ENCODE measurements at places on chromosomes 7 and 10.

GRCh38 chr10:73478636-73479035, 17.2 kb downstream of the PPP3CB start:
- DNase-seq = no peak

DNA sequence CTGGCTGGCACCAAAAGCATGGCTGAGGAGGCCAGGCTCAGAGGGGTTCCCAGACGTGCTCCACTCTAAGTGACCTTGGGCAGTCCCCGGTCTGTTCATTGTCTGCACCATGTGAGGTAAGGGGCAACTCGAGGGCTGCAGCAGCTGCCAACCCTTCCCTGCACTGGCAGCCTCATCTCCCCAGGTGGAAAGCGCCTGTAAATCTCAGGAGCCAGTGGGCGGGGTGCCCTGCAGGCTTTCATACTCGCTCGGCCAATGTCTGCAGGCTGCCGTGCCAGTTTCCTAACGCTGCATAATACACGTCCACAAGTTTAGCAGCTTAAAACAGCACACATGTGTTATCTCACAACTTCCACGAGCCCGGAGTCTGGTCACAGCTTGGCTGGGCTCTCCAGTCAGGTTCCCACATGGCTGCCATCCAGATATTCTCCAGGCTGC, 12.6 kb upstream of the GDF10 start:
- DNase-seq = peak; percentile 35

GRCh38 chr10:122323941-122324675, 50.4 kb upstream of the PLEKHA1 start:
- no peak for DNase-seq

DNA sequence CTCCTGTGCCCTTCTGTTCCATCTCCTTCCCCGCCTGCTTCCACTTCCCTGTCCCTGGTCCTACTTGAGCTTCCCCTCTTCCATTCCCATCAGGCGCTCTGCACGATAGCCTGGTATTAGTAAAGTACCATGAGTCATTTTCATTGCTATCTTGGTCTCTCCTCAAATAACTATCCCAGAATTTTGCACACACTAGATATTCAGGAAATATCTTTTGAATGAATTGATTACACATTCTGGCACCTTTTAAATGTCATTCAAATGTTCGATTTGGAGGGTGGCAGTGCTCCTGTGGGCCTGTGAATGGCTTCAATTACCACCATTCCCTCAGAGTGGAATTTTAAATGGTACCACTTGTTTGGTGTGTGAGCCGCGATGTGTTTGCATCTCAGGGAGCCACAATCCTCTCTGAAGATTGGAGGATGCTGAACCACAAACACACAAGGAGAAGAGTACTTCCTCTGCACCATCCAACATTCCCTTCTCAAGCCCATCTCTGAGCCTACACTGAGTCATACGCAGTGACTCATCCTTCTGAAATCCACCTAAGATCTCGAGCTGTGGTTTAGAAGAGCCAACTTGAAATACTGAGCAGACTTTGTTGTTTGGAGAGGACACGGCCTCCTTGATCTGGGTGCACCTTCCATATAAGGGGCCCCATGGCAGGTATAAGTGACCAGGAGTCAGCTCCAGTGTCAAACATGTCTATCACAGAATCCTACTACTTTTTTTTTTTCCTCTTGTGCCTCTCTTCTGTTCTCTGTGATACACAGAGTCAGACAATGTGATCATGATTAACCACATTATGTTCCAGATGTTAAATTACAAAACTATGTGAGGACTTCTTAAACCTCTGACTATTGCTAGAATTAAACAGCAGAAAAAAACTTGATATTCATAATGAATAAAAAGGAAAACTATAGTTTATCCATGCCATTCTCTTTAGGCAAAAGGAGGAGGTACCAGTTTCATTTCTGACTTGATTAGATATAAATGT, 81.9 kb downstream of the BMPER start:
- DNase-seq = no peak

GRCh38 chr7:4722960-4723630, 41.0 kb downstream of the FOXK1 start:
- no peak for DNase-seq

GRCh38 chr7:157016024-157016351, 5.5 kb upstream of the MNX1 start:
- DNase-seq = no peak

GRCh38 chr10:51694086-51694768, 5.2 kb downstream of the CSTF2T start:
- no peak for DNase-seq

GRCh38 chr7:44735403-44736165, 13.1 kb upstream of the ZMIZ2 start:
- DNase-seq = no peak

GRCh38 chr7:90629297-90629918, 33.3 kb downstream of the CDK14 start:
- DNase-seq = no peak

DNA sequence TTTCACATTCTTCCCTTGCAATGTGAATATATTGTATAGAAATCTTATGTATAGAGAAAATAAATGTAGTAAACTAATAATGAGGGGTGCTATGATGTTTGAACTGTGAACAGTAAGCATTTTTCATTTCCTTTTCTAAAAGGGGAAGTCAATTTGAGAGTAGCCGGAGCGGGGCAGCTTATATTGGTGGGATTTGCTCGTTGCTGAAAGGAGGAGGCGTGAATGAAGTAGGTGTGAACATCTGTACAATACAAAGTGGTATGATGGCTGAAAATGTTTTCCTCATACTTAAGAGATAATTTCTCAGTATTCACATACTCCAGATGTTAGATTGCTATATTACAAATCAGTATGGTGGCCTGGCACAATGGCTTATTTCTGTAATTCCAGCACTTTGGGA, 87.1 kb downstream of the SRI start:
- DNase-seq = no peak

GRCh38 chr10:112761256-112761655, 188.8 kb upstream of the TCF7L2 start:
- DNase-seq = no peak

DNA sequence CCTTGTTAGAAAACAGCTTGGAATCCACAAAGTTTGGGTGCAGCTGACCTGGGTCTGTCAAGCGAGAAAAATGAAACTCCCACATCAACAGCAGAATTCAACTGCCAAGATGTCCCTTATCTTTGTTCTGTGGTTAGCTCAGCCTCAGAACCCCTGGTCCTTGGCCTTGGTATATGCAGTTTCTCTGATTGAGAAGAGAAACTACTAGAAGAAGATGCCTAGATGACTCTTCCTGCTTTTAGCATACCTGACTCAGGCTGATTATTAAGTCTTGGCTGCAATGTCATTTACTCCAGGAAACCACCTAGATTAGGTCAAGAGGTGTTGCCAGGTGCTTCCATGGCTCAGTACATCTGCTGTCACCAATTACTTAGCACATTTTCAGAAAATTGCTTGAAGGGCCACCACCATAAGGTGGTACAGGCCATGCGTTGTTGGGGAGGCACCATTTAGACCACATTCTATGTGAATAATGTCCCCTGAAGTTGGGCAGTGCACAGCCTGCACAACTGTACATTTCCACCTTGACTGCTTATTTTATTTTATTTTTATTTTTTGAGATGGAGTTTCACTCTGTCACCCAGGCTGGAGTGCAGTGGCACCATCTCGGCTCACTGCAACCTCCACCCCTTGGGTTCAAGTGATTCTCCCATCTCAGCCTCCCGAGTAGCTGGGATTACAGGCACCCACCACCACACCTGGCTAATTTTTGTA, 59.4 kb upstream of the ZNF438 start:
- DNase-seq = no peak
